ENCODE measurements at places on chromosomes 7 and 10. TPM values are rescaled to one million over a fixed set of nuclear protein-coding genes. Genes with fewer than 3 reads are reported as not detected.

The FOXK1 gene
- total RNA-seq: 33.9 TPM

The BMPER gene
- not detected for total RNA-seq

The RPEL1 gene
- total RNA-seq: not detected

The GPR37 gene
- not detected for total RNA-seq

DNA sequence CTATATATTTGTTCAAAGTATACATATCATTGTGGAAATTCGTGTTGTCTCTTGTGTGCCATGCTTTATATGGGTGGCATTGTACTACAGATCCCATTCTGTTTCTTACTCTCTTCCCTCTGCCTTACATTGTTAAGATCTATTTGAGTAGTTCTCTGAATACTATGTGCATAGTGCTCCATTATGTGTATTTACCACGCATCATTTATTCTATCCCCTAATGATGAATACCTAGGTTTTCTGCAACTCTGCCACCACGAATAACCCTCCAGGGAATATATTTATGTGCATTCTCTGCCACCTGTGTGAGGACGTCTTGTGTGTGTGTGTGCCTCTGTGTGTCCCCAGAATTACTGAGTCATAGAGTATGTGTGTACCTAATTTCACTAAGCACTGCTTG lies 431.2 kb upstream of the C7orf33 start:
- no peaks in the 10 kb centered on the region for H3K4me1 ChIP-seq
- H3K36me3 ChIP-seq: no peaks in the 10 kb centered on the region
- no peak for DNase-seq
- H3K27ac ChIP-seq: no peak overlapping the region

GRCh38 chr7:91191771-91192170 lies 72.5 kb upstream of the FZD1 start:
- peaks cover 4% of the 10 kb centered on the region for H3K27me3 ChIP-seq
- H3K4me1 ChIP-seq: no peaks in the 10 kb centered on the region
- no peak overlapping the region for H3K4me3 ChIP-seq
- no peaks in the 10 kb centered on the region for H3K36me3 ChIP-seq
- no peak for DNase-seq
- no peak overlapping the region for H3K27ac ChIP-seq

- no peaks in the 10 kb centered on the region for H3K27me3 ChIP-seq
- DNase-seq: no peak
- H3K4me3 ChIP-seq: no peak overlapping the region
- H3K27ac ChIP-seq: peak overlapping the region; percentile 1
- H3K36me3 ChIP-seq: peaks cover 24% of the 10 kb centered on the region
Observed at GRCh38 chr10:6351495-6351894, 148.8 kb downstream of the PFKFB3 start.

- H3K36me3 ChIP-seq: no peaks in the 10 kb centered on the region
- no peak overlapping the region for H3K27ac ChIP-seq
- DNase-seq: no peak
- peaks cover 11% of the 10 kb centered on the region for H3K4me1 ChIP-seq
Observed at GRCh38 chr10:7915923-7916536, 97.7 kb downstream of the TAF3 start.

DNA sequence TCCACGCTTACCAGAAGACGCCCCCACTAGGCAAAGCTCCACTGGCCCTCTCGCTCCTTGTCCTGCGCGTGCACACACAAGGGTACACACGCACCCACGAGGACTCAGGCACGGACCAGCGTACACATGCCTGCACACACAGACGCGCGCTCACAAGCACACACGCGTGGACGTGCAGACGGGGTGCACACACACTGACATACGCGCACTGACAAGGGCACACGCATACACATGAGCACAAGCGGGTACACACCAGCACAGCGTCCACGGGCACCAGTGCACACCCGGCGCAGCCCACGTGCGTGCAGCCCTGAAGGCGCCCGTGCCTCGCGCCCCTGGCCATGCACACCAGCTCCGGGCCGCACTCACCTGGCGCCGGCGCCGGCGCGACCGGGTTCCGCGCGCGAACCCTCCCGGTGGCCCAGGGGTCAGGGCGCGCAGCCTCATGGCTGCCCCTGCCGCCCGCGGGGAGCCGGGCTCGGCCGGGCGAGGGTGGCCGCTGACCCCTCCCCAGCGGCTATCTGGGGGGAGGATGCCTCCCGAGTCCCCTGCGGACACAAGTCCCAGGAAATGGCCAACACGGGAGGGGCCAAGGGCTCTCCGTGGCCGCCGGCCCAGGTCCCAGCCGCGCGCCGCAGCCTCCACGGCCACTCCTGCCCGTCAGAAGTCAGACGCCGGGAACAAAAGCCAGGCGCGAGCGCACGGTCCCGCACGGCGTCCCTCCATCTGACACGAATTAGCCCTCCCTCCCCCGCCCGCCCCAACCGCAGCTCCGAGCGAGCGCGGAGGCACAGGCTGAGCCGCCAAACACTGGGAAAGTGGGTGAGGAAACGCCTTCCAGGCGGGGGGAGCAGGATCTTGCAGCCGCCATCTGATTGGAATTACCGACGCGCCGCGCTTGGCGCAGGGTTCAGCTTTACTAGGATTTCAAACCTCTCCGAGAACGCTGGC lies 45.0 kb downstream of the TNS3 start:
- no peak overlapping the region for H3K4me3 ChIP-seq
- no peaks in the 10 kb centered on the region for H3K4me1 ChIP-seq
- peaks cover 16% of the 10 kb centered on the region for H3K27me3 ChIP-seq
- H3K36me3 ChIP-seq: no peaks in the 10 kb centered on the region

Measured in activated CD4-positive, alpha-beta T cell treated with anti-CD3 and anti-CD28 coated beads for 36 hours (primary cell).